NCI-H82 (cell line): ENCODE measurements at places on chromosomes 2 and 18.

DNA sequence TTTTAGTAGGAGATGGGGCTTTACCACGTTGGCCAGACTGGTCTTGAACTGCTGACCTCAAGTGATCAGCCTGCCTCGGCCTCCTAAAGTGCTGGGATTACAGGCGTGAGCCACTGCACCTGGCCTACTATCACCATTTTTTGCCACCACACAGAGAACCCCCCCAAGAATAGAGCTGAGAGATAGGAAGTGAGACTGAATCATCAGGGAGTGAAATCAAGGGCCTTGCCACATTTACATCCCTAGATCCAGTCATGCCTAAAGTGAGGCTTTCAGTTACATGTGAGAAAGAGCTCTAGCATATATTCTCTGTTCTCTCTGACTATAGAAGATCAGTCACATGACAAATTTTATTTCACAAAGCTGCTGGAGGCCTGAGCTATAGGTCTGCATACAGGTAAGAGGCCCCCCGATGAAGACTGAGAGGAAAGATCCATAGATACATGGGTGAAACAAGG lies 28.0 kb upstream of the KCMF1 start:
- no peak for DNase-seq

DNA sequence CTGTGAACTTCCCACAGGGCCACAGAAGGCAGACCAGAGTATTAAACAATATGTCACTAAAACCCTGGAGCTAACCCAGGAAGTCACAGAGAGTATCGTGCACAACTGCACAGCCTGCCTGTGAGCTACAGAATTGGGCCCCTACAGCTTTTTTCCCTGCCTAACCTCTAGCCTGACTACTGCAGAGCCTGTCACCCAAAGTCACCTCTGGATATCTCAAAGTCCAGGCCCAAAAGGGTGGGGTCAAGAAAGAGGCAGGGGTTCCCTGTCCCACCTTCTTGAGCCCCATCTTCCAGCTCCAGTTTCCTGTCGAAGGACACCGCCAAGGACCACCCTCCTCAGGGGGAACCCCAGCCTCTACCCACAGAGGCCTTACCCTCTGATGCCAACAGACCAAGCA lies 13.5 kb downstream of the GAD1 start:
- DNase-seq, result no peak

DNA sequence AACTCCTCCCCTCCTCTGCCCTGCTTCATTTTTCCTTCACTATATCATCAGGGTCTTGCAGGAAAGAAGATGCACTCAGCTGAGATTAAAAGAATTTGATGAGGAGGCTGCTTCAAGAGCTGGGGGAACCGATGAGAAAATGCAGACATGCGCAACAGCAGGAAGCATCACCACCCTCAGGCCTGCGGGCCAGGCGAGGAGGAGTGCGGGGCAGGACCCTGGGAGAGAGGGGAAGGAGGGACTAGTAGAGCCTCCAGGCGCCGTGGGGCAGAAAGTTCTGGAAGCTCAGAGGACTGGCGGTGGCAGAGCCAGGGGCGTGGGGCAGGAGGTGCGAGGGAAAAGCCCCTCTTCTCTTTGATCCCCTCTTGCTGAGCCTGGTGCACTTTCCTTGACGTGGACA lies 108.2 kb downstream of the CD226 start:
- DNase-seq, result no peak

GRCh38 chr2:230408244-230408842 lies 7.7 kb upstream of the SP100 start:
- no peak for DNase-seq

- peak; percentile 47 for DNase-seq
Measured at GRCh38 chr2:55093381-55093780, 43.1 kb upstream of the RTN4 start.

GRCh38 chr2:165191096-165191728 lies 12.6 kb downstream of the SCN3A start:
- no peak for DNase-seq

GRCh38 chr2:237864940-237865622 lies 5.7 kb downstream of the RAMP1 start:
- DNase-seq, result no peak

GRCh38 chr2:225425284-225425683 lies 25.8 kb downstream of the NYAP2 start:
- DNase-seq, result no peak

DNA sequence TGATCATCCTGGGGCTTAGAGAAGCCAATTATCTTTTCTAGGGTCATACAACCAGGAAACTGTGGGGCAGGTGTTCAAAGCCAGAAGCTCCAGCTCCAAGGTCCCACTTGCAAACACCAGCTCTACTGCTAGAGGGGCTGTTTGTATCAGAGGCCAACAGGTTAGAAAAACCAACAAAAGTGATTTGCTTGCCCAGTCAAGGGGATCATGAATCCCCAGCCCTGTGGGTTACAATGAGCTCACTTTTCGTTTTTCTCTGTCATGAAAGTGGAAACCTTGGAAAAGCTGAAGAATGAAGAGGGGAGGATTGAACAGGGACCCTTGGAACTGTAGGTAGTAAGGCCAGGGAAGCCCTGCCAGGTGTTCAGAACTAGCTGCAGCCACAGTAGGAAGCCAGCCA lies 119.2 kb downstream of the SPP2 start:
- DNase-seq, result peak; percentile 47

GRCh38 chr18:49178321-49178720 lies 227.6 kb upstream of the SMAD7 start:
- no peak for DNase-seq
